ENCODE measurements at places on chromosomes 7 and 10.

DNA sequence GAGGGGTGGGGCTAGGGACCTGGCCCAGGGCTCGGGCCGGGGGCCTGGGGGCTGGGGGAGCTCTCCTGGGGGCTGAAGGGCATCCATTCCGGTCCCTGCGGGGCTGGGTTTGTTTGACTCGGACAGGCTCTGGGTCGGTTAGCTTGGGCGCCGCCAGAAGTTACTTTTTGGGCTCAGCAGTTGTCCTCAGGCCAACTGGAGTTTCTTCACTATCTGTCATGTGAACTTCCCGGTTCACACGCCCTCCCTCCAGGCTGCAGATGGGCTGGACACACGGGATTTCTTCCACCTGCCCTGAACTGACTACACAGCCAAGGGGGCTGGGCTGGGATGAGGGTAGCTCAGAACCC is 3.8 kb downstream of the SLC4A2 start:
- DNase-seq = no peak

DNA sequence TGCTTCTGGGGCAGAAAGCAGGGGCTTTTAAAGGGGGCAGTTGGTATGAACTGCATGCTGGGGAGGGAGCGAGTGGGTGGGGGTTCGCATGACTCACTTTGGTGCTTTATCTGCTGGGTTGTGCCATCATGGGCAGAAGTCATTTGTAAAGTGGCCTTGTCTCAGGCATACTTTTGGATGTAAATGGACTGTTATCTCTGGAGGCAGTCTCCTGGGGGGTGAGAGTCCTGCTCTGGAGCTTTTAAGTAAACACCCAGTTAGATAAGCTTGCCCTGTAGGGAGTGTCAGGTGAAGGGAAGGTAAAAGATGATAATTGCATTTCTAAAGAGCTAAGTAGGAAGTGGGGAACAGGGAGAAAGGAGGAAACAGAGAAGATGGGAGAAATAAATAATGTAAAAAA is 1.6 kb upstream of the GSTO1 start:
- DNase-seq = no peak

DNA sequence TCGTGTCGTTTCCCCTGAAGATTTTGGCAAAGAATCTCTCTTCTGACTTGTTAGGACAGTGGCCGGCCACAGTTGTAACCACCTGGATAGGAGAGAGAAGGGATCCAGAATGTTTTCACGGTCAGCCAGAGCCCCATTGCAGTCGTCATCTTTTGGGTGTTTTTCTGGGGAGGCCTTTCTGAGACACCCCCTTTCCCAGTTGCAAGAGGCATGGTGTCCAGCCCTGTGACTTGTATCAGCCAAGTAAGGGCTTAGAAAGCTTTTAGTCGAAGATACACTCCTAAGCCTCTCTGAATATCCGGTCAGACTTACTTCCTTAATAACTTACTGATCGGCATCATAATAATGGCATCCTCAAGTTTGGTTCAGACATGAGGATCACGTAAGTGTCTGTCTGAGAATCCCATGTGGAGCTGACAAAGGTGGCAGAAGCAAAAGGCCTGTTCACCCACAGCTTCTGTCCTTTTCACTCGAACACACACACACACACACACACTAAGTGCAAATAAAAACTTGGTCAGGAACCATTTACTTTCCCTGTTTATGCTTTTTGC is 435.7 kb upstream of the GALNT17 start:
- no peak for DNase-seq

DNA sequence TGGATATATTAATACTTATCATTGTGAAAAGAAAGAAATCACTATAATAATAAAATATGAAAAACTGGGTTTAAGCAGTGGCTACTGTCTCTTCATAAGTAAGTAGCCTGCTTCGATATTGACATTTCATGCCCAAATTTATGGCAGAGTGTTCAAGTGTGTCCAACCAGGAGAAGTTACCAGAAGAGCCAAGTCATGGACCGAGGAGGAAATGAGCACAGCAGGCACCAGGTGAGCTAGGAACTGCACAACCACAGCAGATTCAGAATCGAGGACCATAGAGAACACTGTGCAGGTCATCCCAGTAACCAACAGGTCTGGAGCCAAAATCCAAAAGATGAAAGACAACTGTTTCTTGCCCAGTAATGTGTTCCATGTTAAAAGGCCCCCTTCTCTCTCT is 79.9 kb upstream of the ABCB5 start:
- DNase-seq = no peak

DNA sequence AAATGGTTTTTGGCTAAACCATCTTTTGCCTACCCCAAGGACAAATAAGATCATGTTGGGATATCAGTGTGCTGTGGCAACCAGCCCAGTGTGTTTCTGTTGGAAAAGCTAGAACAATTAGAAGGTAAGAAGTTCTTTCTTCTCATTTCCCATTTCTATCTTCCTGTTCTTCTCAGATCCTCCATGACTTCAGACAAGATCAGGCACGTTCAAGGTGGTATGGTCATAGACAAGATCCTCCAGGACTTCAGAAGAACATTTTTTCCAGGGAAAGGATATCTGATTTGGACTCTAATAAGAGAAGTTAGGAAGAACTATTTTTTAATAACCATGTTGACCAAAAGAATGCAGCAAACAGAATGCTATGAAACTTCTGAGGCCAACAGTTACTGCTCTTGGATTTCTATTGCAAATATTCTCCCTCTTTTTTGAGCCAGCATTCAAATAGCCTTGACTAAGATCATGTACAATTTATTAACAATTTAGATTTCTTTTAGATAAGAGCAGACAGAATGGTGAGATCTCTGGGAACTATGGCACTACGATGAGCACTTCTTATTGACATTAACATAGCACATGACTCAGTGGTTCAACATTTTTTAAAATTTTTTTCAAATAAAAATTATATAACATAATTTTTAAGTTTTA is 15.9 kb downstream of the HYCC1 start:
- no peak for DNase-seq

- DNase-seq = no peak
Measured at GRCh38 chr7:125927556-125927955, 997.9 kb upstream of the POT1 start.

DNA sequence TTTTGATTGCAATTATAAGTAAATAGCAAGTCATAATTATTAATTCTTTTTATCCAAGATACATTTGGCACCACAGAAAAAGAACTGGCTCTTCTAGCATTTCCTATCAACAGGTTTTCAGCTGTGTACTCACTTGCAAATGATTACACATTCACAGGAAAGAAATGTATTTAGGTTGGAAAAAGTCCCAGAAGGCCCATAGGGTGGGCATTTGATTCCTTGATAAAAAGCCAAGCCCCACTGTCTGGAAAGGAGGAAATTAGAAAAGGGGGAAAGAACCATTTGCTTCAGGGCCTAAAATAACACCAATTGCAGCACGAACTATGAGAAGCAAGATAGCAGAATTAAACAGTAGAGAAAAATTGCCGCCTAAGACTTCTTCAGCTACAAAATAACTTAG is 80.8 kb upstream of the COL1A2 start:
- DNase-seq = no peak

GRCh38 chr7:66277492-66277891 is 72.4 kb downstream of the TPST1 start:
- DNase-seq = no peak

- DNase-seq = no peak
Measured at GRCh38 chr10:51080311-51081006, 6.2 kb downstream of the PRKG1 start.

- no peak for DNase-seq
Measured at GRCh38 chr7:149385195-149385950, 75.5 kb downstream of the ZNF777 start.

DNA sequence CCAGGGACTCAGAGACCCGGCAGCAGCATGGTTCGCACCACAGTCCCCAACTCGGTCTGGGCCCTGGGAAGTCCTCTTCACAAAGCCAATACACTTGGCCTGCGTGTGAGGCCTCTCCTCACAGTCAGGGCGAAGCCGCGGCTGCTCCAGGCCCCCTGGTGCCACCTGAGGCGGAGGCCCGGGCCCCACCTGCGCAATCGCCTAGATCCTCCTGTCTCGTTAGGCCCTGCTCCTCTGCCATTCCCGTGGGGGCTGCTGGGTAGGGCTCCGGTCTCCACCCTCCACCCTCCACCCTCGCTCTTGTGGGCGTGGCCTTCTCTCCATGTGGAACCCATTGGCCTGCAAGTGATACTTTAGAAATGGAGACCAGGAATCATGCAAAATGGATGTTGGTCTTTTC is 553.3 kb downstream of the INHBA start:
- no peak for DNase-seq

DNA sequence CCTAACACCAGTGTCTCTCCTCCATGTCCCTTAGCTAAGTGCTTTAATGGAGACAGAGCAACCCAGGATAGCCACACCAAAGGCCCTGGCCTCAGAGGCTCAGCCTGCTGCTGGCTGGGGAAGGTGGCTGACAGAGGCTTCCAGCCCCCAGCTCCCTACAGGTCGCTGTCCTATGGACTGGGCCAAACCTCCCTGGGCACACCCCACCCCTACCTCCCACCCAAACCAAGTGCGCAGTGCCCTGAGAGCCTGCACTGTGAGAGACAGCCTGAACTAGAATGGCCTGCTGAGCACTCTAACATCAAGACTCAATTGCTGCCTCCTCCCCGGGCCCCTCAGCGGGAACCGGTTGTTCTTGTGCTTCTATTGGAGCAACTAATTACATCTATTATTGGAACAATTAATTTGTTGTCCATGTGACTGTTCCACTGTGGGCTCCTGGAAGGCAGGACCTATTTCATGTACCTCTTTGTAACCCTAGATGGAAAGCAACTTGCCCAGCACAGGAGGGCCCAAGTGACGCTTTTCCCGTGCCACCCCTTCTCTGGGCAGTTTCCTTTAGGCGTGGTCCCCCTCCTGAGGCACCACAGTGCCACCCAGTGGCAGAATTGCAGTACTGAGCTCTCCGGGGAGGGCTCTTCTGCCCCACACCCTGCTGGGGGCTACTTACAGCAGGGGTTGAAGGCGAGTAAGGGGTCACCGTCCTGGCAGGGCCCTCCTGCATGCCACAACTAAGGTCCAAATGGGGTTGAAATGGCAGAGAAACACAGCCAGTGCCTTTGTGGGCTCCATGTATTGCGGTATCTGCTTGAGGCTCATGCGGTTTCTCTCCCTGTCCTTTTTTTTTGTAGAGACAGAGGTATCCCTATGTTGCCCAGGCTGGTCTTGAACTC is 63.7 kb upstream of the WAPL start:
- DNase-seq = no peak

GRCh38 chr7:89987665-89988064 is 166.6 kb upstream of the STEAP1 start:
- DNase-seq = no peak

- DNase-seq = no peak
Measured at GRCh38 chr10:48792687-48793096, 108.0 kb downstream of the WDFY4 start.

DNA sequence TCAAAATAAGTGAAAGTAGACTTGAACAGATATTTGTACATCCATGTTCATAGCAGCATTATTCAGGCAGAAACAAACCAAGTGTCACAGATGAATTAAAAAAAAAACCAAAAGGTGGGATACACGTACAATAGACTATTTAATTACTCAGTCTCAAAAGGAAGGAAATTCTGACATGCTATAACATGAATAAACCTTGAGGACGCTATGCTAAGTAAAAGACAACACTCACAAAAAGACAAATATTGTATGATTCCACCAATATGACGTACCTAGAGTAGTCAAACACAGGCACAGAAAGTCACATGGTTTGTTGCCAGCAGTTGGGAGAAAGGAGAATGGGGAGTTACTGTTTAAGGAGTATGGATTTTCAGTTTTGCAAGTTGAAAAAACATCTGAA is 18.0 kb upstream of the CFAP70 start:
- DNase-seq = no peak

GRCh38 chr10:88962336-88962735 is 9.8 kb upstream of the ACTA2 start:
- DNase-seq = no peak

- no peak for DNase-seq
Measured at GRCh38 chr10:71427246-71427645, 30.5 kb downstream of the CDH23 start.

GRCh38 chr7:155108144-155108901 is 38.2 kb downstream of the HTR5A start:
- DNase-seq = no peak

- DNase-seq = no peak
Measured at GRCh38 chr7:148963583-148964482, 64.5 kb downstream of the PDIA4 start.

- no peak for DNase-seq
Measured at GRCh38 chr10:90592638-90593302, 265.1 kb downstream of the HTR7 start.

GRCh38 chr10:72009051-72009424 is 44.8 kb downstream of the CHST3 start:
- no peak for DNase-seq

- no peak for DNase-seq
Measured at GRCh38 chr10:35006836-35007235, 83.3 kb downstream of the CUL2 start.

DNA sequence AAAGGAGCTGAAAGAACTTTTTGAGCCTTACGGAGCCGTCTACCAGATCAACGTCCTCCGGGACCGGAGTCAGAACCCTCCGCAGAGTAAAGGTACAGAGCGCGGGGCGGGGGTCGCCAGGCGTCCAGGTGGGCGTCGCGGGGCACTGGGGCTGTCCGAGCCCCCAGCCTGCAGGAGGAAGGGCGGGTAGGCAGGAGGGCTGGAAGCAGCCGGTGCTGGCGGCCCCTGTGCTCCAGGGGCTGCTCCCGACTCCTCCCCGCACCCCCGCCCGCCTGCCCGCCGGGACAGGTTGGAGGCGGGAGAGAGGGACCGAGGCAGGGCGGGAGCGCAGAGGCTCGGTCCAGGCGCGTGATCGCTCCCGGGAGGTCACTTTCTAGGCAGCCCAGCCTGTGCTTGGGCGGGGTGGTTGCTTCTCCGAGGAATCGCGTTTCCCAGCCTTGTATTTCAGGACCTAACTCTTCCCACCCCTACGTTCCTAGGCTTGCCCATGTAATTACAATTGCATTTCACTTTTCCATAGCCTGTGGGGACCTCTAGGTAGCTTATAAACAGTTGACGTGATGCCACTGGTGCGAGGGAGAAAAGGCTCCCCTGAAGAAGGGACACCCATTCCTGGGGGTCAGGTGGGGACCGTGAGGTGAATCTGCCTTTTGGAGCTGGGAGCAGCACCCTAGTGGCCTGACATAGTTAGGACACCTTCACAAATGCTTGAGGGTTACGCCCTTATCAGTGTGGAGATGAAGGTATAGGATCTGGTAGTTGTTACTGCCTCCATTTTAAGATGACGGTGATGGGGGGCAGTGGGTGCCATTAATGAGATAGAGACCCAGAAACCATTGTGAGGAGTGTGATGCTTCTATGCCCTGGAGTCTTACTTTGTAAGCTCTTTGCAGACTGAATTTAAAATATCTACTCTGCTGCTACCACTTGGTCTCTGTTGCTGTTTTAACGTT is 148.2 kb downstream of the CELF2 start:
- no peak for DNase-seq

All from cortex of kidney (tissue), 1 donor.